ENCODE measurements at places on chromosomes 12 and 14.

- no peak for DNase-seq
Measured at GRCh38 chr12:91603060-91603459, 420.4 kb upstream of the DCN start.

DNA sequence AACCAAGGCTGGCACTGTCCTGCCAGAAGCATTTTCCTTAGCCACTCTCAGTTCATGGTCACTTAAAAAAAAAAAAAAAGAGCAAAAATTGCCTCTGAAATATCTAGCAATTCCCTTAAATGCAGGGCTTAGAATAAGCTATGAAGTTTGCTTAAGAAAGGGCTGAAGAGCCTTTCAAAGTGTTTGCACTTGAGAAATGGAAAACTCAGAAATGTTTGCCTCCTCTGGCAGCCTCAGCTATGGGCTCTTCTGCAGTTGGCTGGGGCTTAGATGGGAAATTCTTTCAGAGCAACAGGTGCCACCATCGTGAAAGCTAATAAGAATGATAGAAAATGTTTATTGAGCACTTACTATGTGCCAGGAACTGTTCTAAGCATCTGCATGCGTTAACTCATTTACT lies 48.5 kb upstream of the TSPAN11 start:
- DNase-seq: no peak

GRCh38 chr14:75141967-75142366 lies 15.1 kb upstream of the NEK9 start:
- DNase-seq: peak; percentile 32

DNA sequence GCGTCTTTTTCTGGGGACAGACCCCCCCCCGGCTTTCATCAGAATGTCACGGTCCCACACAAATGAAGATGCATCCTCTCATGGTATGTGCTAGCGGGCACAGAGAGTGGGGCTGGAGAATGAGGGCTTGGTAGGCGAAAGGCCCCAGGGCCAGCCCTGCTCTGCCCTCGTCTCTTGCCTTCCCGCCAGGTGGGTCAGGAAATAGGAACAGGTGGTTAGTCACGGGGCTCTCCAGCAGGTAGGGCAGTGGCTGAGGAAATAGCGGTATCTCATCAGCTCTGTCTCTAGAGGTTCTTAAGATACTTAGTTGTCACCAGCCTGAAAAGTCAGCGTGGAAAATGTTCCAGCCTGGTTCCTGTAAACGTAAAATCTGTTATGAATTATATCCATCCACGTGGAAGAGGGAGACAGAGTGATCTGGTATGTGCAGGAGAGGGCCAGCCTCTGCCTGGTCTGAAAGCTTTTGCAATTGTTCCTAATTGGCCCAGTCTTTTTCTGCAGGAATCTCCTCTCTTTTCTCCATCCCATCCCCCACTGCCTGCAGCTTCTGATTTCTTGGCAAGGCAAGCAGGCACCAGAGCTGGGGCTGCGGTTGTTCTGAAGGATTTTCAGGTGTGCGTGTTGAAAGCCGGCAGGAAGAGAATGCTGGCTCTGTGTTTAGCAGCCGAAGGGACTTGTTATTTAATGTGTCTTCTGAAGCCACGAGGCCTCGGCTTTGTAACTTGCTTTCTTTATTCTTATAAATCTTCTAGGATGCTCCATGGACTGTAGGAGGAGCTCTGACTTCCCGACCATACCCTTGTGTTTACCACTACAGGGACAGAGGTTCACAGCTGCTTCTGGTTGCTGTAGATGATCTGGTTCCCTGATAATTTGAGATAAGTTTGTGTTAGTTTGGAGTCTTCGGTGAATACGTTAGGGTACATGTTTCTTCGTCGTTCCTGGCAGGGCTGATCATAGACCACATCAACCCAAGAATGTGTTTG lies 131.1 kb downstream of the CACNA1C start:
- peak; percentile 84 for DNase-seq

- DNase-seq: no peak
Measured at GRCh38 chr12:50924131-50924438, 28.3 kb upstream of the HIGD1C start.

DNA sequence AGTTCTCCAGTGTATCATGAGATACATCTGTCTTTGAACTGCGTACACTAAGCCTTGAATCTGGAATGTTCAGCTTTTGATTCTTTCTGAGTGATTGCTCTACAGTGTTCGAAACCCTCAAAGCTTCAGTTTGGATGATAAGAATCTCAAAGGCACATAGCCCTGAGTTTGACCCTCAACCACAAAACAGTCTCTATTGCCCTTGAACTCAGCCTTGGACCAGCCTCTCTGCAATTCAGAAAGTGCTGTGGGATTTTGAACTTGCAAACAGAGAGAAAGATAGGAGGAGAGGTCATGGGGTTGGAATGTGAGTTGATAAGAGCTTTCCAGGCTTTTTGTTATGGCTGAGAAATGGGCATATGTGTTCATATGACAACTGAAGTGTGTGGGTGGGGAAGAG lies 100.3 kb downstream of the MYRFL start:
- DNase-seq: no peak

DNA sequence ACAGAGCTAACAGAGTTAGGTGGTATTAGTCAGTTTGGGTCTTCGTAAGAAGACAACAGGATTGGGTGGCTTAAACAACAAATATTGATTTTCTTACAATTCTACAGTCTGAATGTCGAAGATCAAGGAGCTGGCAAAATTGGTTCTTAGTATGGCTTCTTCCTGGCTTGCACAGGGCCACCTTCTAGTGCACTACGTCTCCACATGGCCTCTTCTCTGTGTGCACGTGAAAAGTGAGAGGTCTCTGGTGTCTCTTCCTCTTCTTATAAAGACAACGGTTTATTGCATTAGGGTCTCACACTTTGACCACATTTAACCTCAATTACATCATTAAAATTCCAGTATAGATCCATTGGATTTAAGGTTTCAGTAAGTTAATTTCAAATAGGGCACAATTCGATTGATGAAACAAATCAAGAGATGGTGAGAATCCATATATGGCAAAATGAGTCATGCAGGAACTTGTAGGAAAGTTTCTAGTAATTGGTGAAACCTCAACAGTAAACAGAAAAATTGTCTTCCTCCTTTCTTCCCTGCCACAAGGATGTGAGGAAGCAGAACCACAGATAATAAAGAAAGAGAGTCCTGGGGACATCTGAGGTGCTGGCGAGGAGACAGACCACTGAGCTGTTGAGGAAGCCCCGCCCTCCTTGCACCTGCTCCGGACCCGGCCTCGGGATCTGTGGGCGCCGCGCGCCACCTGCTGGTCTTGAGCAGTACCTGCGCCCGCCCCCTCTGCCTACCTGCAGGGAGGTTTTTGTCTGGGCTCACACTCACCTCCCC lies 846.7 kb downstream of the TMEM121 start:
- no peak for DNase-seq

GRCh38 chr14:78530078-78530477 lies 359.9 kb downstream of the NRXN3 start:
- DNase-seq: peak; percentile 14

DNA sequence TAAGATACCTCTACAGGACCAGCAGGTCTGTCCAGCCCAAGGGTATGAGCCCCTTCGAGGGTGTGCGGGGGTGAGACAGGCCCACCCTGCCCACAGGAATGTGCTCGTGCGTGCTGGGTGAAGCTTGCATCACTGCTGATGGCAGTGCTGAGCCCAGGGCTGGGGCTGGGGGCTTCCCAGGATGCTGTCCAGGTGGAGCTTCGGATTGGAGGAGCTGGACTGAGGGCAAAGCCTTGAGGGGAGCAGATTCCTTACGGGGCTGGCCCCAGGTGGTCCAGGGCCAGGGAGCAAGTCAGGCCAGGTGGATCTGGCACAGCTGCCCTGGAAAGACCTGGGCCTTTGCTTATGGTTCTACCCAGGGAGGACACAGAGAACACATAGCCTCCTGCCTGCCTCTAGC lies 2.5 kb upstream of the KRT85 start:
- DNase-seq: no peak

Data from fibroblast of skin of right biceps (primary cell).